ENCODE measurements at places on chromosomes 11 and 22. TPM values are rescaled to one million over a fixed set of nuclear protein-coding genes. Genes with fewer than 3 reads are reported as not detected.

The CD3E gene
- 1.1 TPM for total RNA-seq

The MS4A8 gene
- total RNA-seq, result not detected

The UBQLN3 gene
- total RNA-seq, result not detected

The OR8A1 gene
- not detected for total RNA-seq

The CYP2R1 gene
- 6.2 TPM for total RNA-seq

The CTTN gene
- total RNA-seq, result 169 TPM

The NDUFC2 gene
- total RNA-seq, result 348 TPM

The MUC15 gene
- total RNA-seq, result not detected

The GP1BB gene
- total RNA-seq, result not detected

The SERPIND1 gene
- not detected for total RNA-seq

The TMEM80 gene
- 9.0 TPM for total RNA-seq

The SERHL2 gene
- 1.6 TPM for total RNA-seq

- no peak for DNase-seq
Observed at GRCh38 chr11:112410325-112410724, 149.7 kb upstream of the PLET1 start.

DNA sequence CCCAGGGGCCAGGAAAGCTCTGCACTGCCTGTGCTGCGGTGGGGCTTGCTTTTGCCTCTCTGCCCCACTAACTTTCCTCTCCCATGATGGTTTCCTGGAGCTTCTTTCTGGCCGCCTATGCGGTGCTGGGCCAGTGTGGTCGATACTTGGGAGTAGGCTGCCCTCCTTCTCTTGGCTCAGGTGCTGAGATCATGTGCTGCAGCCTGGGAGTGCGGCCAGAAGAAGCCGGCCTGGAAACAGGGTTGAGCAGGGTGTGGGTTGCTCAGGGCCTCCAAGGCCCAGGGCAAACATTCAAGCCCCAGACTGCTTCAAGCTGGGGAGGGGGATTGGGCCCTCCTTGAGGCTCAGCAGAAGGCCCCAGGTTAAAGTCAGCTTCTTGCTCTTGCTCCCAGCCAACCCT, 125.0 kb downstream of the NTM start:
- DNase-seq, result peak; percentile 75

GRCh38 chr22:26197425-26197824, 28.2 kb downstream of the SEZ6L start:
- no peak for DNase-seq

DNA sequence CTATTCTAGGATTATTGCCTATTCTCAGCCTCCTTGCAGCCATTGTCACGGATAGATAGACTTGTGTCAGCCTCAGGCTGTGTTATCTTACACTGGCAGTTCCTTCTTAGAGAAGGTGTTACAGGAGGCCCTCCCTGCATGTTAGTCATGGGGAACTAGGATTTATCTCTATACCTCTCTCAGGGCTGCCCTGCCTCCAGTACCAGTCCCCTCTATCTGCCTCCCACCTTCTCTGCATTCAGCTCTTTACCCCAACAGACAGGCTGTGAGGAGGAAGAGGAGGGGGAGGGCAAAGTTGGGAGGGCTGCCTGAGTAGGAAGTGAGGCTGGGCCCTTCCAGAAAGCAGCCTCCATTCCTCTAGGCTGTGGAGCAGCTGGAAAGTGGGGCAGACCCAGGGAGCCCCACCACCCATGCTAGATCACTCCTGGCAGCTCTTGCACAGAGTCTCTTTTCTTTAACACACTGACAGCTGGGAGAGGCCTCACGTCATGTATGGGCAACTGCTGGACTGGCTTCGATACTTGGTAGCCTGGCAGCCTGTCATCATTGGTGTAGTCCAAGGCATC, 2.9 kb upstream of the IL18BP start:
- no peak for DNase-seq

DNA sequence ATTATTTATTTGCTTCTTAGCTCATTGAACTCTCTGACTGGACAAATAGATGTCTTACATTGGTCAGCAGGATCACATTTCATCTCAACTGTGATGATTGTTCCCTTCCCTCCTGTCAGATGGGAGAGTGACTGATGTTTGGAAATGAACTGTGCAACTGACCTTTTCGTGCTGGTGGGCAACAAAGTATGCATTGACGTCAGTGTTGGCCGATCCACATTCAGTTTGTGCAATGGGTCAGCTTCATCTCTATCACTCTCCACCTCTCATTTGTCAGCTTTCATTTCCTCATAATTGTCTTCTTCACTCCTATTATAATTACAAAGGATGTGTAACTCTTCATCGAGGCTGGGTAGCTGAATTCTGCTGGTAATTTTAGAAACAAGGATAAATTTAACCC, 71.3 kb downstream of the PPP2R1B start:
- DNase-seq, result no peak

DNA sequence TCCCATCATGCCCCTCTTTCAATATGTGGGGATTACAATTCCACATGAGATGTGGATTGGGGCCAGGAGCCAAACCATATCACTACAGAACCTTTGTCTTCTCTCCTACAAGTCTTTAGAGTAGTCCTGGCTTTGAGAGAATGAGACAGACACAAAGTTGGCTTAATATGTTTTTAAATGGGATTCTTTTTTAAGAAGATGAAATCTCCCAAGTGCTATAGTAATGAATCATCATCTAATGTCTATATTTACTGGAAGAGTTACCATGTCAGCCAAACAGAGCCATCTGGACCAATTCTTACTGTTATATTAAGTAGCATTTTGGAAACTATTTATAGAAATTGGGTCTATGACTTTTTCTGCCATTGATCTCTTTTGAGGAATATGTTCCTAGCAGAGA, 38.1 kb upstream of the CARD18 start:
- no peak for DNase-seq

GRCh38 chr11:96134602-96135001, 208.4 kb downstream of the MAML2 start:
- no peak for DNase-seq

GRCh38 chr11:13042873-13043342, 33.8 kb downstream of the RASSF10 start:
- no peak for DNase-seq

DNA sequence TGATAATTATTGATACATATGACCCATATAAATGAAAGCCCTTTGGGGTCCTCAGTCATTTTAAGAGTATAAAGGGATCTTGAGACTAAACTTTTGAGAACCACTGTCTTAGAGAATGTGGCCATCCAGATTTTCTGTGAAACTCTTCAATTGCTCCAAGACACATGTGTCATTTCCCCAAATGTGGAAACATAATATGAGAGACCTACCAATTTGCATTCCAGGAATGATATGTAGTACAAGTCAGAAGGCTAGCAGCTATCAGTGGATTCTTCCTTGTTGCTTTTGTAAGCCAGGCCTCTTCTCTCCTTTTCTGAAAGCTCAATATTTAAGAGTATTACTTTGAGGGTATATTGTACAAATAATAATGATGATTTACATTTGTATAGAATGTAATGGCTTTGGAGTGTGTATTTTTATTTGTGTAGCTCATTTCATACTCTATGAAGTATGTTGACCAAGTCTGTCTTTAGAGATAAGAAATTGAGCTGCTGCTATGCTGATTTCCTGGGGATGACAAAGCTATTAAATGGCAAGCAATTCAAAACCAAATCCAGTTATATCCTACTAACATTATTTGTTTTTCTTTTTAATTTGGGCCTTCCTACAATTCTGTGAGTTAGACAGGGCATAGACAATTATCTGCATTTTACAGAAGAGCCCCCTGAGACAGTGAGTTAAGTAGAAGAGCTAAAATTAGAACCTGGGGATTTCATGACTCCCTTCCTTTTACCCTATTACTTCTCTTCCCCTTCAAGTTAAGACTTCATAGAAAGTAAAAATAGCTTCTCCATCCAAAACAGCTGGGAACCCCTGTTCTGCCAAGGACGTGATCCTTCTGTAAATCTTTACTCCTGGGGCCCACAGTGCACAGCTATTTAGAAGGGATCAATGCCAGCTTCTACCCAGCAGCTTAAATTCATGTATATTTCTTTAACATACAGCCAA, 131.9 kb downstream of the WNT11 start:
- DNase-seq, result no peak

GRCh38 chr11:6328321-6328720, 8.0 kb upstream of the CAVIN3 start:
- no peak for DNase-seq

- DNase-seq, result peak; percentile 99
Observed at GRCh38 chr11:4607781-4608666, at the start of gene TRIM68. Gene TRIM68, minus strand, starts transcription at chr11:4608231. Its CDS starts 2,727 bp downstream, at chr11:4605504.

DNA sequence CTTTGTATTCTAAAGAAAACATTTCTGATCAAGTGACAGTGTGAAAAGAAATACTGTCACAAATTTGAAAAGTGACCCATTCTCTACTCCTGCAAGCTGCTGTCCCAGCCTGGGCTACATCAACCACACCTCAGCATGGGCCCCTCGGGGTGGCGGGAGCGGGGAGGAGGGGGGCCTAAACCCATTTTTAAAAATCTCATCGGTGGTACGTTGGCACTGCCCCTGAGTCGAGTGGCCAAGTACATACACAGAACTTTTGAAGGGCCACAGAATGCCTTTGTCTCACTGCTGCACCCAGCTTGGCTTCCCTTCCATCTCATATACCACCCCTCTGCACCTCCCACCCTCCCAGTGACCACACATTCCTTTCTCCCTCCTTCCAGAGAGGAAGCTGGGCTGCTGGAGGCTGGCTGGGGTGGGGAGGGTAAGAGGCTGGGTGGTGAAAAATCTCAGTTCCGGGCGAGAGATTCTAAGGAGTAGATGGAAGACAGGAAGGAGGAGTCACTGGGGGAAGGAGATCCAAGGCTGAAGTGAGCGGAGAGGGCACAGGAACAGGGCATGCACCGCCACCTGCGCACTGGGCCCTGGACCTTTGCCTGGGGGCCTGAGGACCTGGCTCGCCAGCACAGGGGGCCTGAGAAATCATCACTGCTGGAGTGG, 21.1 kb downstream of the FXYD6 start:
- no peak for DNase-seq

DNA sequence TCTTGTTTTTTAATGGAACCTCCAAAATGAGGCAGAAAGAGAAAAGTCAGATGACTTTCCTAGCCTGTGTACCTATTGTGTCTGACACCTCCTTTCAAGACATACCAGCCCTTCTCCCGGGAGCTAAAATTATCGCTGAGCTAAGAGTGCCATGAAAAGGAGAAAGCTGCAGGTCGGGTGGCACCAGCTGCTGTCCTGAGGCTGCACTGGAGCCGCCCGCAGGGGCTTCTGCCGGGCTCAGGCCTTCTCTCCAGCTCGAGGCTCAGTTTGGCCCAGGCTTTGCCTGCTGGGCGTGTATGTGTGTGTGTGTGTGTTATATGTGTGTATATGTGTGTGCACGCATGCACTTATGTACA, 27.7 kb upstream of the RAB1B start:
- DNase-seq, result no peak

DNA sequence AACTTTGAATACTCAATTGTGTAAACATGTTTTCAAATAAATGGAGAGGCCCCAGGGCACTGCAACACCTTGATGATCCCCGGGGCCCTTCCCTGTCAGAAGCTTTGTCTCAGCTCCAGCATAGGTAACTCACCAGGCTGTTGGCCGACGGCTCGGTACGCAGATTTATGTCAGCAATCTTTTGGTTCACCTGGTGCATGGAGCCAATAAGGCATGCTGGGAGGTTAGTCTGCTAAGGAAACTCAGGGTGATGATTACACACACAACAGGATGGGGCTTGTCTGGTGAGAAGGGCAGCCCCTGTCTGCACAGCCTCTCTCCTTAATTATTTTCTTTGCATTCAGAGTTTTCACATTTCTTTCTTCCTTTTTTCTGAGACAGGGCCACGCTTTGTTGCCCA, 10.8 kb downstream of the FAM227A start:
- no peak for DNase-seq

GRCh38 chr11:76107971-76108370, 98.3 kb downstream of the WNT11 start:
- DNase-seq, result no peak

- DNase-seq, result no peak
Observed at GRCh38 chr11:62976109-62976508, 8.7 kb downstream of the SLC22A6 start.

- DNase-seq, result no peak
Observed at GRCh38 chr11:119673759-119674336, 55.2 kb downstream of the NECTIN1 start.

DNA sequence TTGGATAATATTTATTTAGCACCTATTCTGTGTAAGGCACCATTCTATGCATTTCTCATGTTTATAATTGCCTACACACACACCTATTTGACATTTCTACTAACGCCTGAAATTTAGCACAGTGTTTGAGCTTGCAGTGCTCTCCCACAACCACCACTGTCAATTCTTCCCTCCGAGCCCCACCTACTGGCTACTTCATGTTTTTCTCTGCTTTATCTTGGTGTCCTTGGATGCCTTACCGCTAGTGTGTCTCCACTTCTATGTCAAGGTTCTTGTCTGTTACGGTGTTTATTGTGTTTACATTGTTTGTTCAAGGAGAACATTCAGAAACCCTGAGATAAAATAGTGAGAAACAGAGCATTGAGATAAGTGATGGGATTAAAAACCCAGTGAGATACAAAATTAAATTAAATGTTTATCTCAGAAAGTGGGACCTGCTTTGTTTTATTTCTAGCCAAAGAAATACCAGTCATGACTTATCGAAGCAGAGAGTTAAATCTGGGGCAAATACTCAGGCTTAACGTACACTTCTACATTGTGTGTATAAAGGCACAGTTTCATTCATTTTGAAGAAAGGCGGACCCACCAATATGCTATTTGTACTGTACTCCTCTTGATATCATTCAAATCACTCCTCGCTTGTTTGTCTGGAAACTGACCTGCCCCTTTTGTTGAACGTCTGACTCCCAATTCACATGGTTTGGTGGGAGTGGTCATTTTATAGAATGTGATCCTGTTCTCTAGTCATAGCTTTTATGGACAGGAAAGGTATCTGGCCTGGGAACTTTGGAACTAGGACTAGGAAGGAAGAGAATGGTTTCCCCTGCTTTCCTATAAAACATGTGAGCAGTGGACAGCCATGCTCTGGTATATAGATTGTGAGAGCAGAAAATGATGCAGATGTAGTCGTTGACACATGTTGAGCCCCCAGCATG, 39.2 kb upstream of the SLC36A4 start:
- DNase-seq, result no peak

GRCh38 chr22:38222797-38223119, 21.0 kb downstream of the MAFF start:
- DNase-seq, result no peak
